ENCODE measurements at places on chromosomes 6 and 20.

DNA sequence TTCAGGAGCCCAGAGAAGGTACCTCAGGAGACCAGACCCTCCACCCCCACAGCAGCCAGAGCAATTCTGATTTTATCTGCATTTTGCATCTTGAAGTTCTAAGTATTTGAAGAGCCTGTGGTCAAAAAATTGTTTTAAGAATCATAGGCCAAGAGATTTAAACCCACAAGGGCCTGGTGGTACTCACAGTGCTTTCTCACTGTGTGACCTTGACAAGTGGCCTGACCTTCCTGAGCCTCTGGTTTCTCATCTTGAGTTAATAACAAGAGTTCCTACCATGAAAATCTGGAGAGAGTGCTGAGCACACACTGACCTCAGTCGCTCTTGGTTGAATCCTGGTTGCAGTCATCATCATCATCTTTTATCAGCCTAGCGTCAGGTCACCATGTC lies 45.4 kb upstream of the ID1 start:
- DNase-seq: peak; percentile 29

- DNase-seq: no peak
Observed at GRCh38 chr6:88422831-88423230, 256.7 kb upstream of the CNR1 start.

GRCh38 chr6:71482742-71483141 lies 194.1 kb downstream of the OGFRL1 start:
- no peak for DNase-seq

DNA sequence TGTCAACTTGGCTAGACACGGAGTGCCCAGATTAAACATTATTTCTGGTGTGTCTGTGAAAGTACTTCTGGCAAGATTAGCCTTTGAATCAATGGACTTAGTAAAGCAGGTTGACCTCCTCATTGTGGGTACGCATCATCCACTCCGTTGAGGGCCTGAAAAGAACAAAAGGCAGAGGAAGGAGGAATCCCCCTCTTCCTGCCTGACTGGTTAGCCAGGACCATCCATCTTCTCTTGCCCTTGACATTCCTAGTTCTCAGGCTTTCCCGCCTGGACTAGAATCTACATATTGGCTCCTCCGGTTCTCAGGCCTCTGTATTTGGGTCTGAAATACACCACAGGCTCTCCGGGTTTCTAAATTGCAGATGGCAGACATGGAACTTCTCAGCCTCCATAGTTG lies 74.0 kb upstream of the POPDC3 start:
- no peak for DNase-seq

- DNase-seq: peak; percentile 67
Observed at GRCh38 chr20:54208548-54209176, 775 bp downstream of the PFDN4 start.
